Esophagus mucosa (tissue), 1 donor: ENCODE measurements at places on chromosomes 13 and 19.

- peak; percentile 83 for ATAC-seq
Observed at GRCh38 chr19:57888560-57889231, at the start of gene ZNF814. ZNF814 (minus strand) TSS chr19:57889037; CDS start chr19:57888802, 235 bp downstream.

DNA sequence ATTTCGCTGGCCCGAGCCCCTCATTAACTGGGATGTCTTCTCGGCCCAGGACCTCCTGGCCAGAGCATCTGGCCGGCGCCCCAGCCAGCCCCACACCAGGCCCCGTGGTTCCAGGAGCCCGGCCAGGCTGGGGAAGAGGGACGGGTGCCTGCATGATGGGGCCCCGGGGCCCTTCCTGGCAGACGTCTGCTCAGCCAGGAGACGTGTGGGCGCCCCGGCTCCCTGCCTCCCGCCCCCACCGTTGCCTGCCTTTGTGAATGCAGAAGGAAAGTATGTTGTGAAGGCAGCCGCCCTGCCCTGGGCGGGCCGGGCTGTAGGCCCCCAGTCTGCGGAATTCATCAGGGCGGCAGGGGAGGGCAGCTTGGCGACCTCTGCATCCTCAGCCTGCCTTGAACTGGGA, 4.4 kb upstream of the COMP start:
- no peak for ATAC-seq

- ATAC-seq: no peak
Observed at GRCh38 chr13:80083853-80084676, 256.9 kb downstream of the SPRY2 start.

GRCh38 chr13:71454509-71454908, 412.5 kb downstream of the DACH1 start:
- ATAC-seq: no peak

- no peak for ATAC-seq
Observed at GRCh38 chr13:76380446-76381065, 505.6 kb downstream of the KCTD12 start.

DNA sequence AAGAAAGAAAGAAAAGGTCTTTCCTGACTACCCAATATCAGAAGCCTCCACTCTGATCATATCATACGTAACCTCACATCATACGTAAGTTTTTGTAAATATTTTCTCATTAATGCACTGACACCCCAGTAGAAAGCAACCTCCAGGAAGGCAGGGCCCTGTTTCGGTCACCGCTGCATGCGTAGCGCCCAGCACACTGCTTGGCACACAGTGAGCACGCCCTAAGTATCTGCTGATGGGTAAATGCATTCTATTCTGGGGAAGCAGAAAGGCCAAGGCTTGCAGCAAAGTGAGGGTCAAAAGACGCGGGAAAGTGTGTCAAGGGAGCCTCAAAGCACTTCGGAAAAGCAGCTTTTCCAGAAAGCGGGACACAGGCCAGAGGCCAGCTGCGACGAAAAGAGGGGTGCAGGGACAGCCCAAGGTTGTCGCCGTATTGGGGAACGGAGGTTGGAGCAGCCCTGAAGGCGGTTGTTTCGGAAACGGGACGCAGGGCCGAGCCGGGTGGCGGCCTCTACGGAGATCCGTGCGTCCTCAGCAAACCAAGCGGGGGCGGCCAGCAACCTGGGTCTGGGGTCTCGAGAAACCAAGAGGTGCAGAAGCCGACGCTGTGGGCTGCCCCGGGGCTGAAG, 463 bp downstream of the SUGP1 start:
- peak; percentile 2 for ATAC-seq

- ATAC-seq: no peak
Observed at GRCh38 chr13:69243366-69243765, 864.3 kb upstream of the ATXN8OS start.

DNA sequence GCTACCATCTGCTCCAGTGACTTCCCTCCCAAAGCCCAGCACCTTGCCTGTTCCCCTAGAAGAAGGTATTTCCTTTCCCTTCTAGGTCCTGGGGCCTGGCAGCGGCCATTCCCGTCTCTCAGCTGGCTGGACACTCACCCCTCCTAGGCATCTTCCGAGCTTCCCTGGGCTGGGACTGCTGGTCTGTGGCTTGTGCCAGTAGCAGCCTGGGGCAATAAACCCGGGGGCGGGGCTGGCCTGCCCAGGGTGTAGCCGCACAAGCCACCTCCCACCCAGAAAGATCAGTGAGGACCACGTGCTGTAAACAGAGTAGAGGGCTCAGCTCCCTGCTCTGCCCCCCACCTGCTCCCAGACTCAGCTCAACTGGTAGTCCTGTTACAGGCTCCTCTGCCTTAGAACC, 15.0 kb downstream of the LIPE start:
- peak; percentile 10 for ATAC-seq

DNA sequence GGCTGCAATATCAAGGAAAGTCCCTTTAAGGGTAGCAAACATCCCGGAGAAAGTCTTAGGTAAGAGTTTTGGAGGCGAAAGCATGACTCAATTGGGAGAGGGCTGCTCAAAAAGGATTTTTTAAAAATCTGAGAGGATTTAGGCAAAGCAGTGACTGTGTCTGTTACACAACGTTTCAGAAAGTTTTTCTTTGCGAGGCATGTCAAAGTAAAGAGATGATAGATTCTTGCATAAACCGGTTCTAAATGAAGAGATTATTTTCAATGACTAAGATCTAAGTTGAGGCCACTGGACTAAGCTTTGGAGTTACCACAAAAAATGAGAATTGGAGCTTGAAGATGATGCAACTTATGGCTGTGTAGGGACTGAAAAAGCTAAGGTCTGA, 43.7 kb upstream of the ENOX1 start:
- ATAC-seq: peak; percentile 90
